ENCODE measurements at places on chromosomes 6 and 20.

DNA sequence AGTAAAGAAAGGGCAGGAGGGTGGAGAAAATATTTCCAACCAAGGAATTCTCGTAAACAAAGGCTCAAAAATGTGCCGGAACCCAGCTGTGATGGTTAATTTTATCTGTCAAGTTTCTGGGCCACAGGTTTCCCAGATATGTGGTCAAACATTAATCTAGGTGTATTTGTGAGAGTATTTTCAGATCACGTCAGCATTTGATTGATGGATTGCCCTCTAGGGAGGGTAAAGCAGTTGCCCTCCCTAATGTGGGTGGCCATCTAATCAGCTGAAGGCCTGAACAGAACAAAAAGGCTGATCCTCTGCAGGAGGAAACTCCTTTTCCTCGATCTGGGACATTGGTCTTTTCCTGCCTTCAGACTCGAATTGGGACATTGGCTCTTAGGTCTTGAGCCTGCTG, 298.7 kb upstream of the TCF21 start:
- no peak for DNase-seq

DNA sequence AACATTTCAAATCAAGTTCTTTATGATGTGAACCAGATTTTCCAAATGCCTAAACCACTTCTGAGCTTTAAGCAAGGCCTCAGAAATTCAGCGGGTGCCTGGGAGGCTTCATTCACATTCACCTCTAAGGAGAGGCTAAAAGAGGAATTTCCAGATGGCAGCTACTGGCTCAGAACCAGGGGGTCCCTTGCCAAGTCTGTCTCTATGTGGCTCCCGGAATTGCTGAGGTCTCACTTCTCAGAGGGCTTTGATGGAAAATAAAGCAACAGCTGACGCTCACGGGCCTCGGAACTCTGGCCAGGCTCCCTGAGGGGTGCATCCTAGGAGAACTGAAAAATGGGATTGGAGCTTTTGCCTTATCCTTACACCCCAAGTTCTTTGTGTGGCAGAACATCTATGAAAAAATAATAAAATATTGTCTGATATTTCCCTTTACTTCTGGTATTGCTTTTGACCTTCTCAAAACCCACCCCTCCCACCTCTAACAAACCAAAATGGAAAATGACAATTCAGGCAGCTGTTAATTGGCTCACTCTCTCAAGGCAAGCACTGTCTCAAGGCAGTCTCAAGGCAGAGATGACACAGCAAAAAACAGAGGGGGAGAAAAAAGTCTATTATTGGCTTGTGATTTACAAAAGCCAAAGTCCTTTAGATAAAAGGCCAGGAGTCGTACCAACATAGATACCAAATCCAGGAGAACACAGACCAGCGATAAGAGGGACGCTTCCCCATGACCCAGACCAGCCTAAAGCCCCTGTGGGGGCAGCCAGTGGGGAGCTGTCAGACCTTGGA, 21.8 kb upstream of the LRRN4 start:
- no peak for DNase-seq

GRCh38 chr6:118918329-118918725, 16.6 kb downstream of the MCM9 start:
- DNase-seq, result no peak

DNA sequence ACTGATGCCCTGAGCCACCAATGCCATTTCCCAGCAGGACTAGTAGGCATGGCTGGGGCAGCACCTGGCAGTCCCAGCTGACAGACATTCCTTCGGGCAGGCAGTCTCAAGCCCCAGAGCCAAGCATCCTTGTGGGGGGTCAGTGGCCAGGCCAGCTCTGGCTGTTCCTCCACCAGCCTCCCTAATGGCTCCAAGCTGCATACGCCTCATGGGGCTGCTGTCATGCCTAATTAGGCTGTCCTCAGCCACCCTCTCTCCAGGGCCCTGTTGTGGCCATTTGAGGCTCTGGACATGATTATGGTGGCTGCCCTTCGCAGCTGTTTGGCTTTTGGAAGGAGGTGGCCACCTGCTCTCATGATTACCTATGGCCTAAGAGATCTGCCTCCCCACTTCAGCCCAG, 79.4 kb downstream of the DLGAP4 start:
- no peak for DNase-seq

DNA sequence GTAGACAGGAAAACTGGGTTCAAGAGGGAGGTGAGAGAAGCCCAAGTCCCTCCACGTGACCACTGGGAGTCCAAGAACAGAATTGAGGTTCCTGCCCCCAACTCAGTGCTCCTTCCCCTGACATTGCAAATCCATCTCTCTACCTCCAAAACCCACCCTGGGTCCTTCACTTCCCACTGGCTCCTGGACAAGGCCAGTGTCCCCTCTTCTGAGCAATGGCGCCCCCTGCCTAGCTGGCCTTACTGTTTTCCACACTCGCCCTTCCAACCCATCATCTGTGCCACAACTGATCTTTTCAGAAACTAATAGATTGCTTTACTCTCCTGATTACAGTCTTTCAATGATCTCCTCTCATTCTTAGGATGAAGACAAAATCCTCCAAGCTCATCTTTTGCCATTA, 200.3 kb downstream of the ANKRD60 start:
- DNase-seq, result no peak

DNA sequence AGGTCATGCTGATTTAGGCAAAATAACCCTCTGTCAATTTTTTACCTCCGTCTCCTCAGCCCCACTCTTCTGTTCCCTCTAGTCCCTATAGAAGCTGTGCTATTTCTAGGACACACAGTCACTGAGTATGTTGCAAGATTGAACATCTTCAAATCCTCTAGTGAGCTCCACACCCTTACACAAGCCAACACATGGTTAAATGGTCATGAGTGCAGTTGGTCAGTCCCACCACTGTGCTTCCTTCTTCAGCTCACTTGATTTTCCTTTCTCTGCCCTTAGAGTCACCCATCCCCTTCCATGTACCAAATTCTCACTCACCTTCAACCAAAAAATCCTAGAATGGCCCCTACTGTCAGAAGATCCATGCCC, 48.2 kb upstream of the F13A1 start:
- DNase-seq, result no peak

DNA sequence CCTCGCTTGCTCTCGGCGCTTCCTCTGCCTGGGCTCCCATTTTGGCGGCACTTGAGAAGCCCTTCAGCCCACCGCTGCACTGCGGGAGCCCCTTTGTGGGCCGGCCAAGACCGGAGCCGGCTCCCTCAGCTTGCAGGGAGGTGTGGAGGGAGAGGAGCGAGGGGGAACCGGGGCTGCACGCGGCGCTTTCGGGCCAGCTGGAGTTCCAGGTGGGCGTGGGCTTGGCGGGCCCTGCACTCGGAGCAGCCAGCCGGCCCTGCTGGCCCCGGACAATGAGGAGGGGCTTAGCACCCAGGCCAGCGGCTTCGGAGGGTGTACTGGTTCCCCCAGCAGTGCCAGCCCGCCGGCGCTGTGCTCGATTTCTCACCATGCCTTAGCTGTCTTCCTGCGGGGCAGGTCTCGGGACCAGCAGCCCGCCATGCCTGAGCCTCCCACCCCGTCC, 10.2 kb upstream of the SRPK1 start:
- DNase-seq, result no peak

DNA sequence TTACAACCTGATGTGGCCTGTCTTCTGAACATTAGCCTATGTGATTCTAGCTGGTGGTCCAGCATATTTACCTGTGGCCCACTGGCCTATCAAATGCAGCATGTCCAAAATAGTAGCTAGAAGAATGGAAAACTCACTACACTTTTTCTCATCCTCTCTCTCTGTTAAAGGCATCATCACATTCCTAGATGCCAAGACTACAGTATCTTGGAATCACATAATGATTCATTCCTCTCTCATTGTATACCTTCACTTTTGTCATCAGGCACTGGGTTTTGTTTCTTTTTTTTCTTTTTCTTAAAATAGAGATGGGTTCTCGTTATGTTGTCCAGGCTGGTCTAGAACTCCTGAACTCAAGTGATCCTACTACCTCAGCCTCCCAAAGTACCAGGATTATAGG, 45.0 kb downstream of the FAM83B start:
- DNase-seq, result no peak

- no peak for DNase-seq
These were observed 191.1 kb downstream of the SAMD5 start for GRCh38 chr6:147699637-147700036.

DNA sequence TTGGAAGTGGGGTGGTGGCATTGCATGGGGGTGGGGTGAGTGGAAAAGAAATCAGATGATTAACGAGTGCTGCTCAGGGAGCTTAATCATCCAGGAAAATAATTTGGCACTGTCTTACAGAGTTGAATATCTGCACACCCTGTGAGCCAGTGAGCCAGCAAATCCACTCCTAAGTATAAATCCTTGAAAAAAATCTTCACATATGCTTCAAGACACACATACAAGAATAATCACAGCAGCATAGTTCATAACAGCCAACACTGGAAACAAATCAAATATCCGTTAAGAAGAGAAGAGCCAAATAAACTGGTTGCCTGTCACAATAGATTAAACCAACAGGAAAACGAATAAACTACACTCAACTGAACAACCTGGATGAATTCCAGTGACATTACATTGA, 62.8 kb downstream of the SAMD3 start:
- DNase-seq, result no peak

DNA sequence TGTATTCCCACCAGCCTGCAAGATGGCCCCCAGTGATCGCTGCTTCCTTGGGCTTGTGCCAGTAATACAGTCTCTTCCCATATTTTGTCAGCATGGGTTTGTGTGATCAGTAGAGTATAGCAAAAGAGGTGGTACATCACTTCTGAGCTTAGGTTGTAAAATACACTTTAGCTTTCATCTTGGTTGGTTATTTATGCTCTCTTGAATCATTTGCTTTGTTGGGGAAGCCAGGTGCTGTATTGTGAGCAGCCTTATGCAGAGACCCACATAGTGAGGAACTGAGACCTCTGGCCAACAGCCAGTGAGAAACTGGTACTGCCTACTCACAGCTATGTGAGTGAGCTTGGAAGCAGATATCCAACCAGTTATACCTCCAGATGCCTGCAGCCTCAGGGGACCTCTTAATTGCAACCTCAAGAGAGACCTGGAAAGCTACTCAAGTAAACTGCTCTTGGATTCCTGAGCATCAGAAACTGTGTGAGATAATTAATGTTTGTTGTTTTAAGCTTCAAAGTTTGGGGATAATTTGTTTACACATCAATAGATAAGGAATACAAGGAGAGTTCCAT, 229.3 kb downstream of the FARS2 start:
- no peak for DNase-seq

GRCh38 chr6:89122625-89123024, 4.8 kb upstream of the SRSF12 start:
- DNase-seq, result no peak

DNA sequence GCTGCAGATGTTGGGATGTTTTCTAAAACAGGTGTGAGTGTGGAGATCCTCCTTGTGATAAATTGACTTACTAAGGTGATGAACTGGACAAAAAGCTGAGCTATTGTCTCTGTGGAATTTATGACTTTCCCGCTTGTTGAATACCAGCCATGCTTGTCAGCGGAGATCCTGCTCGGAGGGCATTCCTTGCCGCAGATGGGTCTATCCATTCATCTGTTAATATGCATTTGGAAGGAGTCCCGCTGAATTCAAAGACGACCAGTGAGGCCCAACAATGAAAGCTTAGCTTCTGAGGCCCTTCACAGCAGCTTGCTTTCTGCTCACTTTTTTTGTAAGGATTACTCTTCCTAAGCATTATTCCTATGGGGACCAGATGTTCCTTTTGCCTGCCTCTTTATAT, 124.9 kb downstream of the TIAM2 start:
- DNase-seq, result no peak

GRCh38 chr20:58094698-58095097, 133.8 kb downstream of the ANKRD60 start:
- peak; percentile 29 for DNase-seq

DNA sequence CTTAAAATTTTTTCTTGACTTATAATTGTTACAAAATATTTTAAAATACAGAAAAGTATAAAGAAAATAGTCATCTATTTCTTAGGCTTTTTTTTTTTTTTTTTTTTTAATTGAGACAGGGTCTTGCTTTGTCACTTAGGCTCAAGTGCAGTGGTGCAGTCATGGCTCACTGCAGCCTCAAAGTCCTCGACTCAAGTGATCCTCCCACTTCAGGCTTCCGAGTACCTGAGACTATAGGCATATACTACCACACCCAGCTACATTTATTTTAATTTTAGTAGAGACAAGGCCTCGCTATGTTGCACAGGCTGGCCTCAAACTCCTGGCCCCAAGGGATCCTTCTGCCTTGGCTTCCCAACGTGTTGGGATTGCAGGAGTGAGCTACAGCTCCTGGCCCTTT, 5.3 kb upstream of the ACAT2 start:
- no peak for DNase-seq

DNA sequence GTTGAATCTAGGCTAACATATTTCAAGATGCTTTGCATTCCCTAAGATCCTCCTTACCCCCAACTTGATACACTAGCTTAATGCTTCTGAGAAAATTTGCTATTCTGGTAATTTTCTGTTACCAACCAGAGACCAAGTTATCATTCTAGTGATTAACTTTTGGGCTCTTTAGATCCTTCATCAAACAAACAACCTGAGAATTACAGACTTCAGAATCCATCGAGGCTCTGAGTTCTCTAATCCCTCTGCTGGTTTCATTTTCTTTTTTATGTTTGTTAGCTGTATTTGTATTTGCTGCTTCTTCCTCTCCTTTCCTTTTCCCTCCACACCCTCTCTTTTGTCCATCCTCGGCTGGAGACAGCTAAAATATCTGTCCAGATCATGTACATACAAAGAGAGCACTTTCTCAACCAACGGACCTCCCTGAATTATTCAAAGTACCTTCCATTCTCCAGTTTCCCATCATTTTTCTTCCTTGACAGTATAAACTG, 98.7 kb upstream of the RIPOR2 start:
- DNase-seq, result no peak

GRCh38 chr6:140956571-140957369, 1176.0 kb upstream of the GJE1 start:
- DNase-seq, result no peak

GRCh38 chr20:23147964-23148730, 62.0 kb upstream of the CD93 start:
- peak; percentile 68 for DNase-seq

GRCh38 chr20:62590309-62591121, 51.8 kb upstream of the SLCO4A1 start:
- DNase-seq, result peak; percentile 59

- DNase-seq, result no peak
These were observed 420.6 kb downstream of the CDC5L start for GRCh38 chr6:44808148-44808547.

DNA sequence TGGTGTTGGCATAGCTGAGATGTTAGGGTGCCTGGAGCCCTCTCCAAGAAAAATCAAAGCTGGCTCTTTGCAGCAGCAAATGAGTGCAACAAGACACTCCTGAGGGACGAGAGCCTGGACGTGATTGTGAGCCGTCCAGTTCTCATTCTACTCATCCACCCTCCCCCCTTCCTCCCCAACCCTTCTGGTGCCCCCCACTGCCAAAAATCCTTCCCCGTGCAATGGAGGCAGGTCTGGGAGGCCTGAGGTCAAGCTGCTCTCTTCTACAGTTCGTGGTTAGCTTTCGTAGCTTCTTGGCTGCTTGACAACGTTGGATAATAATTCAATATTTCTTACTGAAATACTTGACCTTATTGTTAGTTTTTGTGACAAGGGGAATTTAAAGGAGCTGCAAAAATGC, 185.3 kb upstream of the SUPT3H start:
- no peak for DNase-seq

All from ureter (tissue), 1 donor.